GM12865 (cell line): ENCODE measurements at places on chromosomes 5 and 9.

DNA sequence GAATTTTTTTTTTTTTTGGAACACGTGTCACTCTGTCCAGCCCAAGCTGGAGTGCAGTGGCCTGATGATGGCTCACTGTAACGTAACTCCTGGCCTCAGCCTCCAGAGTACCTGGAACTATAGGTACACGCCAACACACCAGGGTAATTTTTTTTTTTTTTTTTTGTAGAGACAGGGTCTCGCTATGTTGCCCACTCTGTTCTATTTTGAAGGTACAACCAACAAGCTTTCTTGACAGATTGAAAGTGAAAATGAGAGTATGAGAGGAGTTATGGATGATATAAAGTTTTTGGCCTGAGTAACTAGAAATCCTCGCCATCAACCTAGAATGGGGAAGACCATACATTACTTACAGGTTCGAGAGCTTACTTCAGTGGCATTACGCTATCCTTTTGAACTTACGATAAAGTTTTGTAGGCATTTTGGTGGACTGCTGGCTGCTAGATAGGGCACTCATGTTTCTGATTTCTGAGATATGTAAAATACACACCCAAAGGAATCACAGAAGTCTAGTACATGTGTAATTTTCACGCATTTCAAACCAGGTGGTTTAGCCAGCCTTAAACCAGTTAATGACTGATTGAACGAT lies 806 bp upstream of the CDC42SE2 start:
- peak; percentile 58 for DNase-seq

- DNase-seq, result no peak
These were observed 32.4 kb downstream of the ABCA1 start for GRCh38 chr9:104895572-104895971.

- no peak for DNase-seq
These were observed 708 bp downstream of the SPOUT1 start for GRCh38 chr9:128828719-128829452.

- no peak for DNase-seq
These were observed 62.5 kb downstream of the GIN1 start for GRCh38 chr5:103057208-103058130.

DNA sequence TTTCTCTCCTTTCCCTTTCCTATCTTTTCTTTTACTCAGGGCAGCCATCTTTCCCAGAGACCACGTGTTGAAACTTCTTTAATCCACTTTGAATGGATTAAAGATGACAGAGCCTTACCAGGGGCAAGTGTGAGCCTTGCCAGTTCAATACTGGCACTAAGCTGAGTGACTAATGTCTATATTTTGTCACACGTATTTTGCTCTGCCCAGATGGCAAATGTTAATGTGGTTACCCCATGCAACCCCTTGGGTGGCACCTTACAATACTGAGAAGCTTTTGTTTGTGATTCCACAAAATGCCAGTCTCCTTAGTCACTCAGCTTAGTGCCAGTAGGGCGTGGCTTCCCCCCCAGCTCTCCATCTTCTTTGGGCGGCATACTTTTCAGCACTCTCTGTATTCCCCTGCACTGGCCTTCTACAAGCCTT lies 24.8 kb downstream of the ANXA1 start:
- DNase-seq, result no peak

- DNase-seq, result no peak
These were observed 41.7 kb downstream of the PIK3R1 start for GRCh38 chr5:68257210-68257609.

DNA sequence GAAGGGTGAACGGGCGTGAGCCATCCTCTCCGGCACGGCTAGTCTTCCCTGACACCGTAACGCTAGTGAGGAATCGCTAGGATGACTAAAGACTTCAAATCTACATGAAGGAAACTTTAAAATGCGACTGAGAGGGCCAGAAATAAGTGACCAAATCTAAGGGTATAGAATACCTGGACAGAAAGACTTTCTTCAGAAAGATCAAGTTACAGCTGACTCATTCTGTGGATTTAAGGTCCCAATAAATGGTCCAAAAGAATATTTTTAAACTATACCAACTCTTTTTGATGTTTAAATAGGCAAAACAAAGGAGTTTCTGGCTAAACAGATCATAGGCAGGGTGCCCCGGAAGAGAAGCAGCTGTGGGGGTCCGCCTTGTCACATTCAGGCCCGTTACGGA lies 38.9 kb upstream of the CEP72 start:
- DNase-seq, result no peak

DNA sequence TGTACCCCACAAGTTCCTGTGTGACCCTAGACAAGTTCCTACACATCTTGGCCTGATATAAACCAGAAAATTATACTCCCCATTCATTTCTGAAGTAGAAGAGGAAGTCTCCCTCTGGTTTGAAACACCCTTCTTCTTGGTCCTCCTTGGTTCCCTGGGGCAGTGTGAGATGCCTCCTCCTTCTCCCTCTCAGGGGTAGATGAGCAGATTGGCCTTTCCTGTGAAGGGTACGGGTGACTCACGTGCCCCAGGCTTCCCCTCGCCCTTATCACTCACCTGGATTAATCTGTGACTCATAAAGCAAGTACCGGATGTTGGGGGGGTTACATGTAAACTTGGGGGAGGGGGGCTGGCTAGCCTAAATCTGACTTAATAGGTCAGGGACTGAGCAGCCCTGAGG lies 11.1 kb upstream of the AQP3 start:
- DNase-seq, result peak; percentile 58

DNA sequence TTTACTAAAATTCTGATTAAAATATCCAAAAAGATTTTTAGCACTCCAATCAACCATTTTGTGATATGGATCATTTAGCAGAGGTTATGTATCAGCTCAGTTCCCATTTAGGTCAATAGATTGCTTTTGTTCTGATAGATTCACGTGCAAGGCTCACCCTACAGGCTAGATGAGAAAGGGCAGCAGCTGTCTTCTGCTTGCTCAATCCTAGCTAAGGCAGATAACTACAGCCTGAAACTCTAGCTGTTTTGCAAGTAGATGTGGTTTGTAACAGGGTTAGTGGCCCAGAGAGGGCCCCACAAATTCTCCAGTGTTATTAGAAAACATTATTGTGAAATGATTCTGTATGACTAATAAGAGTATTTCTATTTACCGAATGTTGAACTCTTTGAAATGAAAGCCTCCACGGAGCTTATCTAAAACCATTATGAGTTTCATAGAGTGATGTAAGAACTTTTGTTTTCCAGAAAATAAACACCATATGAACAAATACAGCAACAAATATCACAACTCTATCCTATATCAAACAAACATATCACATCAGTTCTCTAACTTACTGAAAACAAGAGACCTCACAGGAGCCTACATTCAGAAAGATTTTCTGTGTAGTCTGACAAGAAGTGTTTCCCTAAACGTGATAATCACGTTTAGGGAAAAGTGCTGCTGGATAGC lies 841.9 kb upstream of the ACO1 start:
- peak; percentile 94 for DNase-seq

GRCh38 chr5:15026944-15027343 lies 155.4 kb upstream of the ANKH start:
- DNase-seq, result no peak

GRCh38 chr9:33375841-33376321 lies 26.5 kb downstream of the AQP7 start:
- DNase-seq, result no peak

DNA sequence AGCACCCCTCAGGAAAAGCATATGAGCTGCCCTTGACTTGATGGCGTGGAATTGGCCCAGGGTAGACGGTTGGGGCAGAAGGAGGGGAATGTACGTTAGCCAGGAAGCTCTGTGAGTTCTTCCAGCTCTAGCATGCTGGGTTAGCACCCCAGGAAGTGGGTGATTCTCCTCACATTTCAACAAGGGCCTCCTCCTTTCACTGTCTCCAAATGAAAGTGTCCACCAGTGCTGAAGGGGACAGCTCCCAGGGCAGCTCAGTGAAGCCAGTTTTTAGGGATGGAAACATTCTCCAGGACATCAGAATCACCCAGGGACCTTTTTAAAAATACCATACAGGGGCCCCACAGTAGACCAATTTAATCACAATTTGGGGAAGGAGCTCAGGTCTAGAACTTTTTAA lies 17.2 kb upstream of the AFAP1L1 start:
- DNase-seq, result no peak

DNA sequence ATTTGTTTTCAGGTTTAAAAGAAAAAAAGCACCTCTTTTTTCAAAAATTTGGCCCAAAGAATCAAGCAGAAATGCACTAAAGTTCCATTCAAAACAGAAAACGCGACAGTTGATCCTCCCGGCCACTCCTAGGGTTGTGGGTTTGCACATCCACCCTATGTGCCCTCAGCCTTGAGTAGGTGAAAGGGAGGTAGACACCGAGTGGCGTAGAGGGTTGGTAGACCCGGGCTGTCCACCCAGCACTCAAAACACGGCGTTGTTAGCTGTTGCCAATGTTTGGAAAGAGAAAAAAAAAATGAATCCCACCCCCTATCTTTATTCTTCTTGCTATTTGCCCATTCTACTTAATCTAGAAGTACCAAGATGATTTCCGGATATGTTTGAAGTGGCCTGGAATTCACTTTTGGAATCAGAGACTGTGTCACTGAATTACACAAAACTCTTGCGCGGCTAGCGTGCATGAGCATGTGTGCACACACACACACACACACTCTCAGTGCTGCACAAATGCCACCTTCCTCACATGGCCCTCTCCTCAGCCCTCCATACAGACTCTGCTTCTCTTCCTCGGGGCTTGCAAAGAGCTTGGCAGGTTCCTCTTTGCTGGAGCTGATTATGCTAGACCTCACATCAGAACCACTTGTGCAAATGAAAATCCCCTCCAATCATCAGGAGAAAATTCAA lies 110.2 kb upstream of the HAND1 start:
- DNase-seq, result no peak

DNA sequence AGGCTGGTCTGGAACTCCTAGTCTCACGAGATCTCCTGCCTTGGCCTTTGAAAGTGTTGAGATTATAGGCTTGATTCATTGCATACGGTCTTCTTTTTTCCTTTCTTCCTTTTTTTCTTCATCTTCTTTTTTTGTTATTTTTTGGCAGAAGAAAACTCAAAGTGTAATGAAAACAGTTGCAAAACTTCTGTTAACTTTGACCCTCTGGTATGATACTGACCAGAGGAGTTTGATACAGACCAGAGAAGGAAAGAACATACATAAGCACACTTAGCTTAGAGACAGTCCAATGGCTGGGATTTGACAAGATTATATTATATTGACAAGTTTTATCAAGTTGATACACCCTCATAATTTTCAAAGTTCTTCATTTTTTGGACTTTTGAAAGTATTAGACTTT lies 181.2 kb downstream of the NFIB start:
- DNase-seq, result no peak

DNA sequence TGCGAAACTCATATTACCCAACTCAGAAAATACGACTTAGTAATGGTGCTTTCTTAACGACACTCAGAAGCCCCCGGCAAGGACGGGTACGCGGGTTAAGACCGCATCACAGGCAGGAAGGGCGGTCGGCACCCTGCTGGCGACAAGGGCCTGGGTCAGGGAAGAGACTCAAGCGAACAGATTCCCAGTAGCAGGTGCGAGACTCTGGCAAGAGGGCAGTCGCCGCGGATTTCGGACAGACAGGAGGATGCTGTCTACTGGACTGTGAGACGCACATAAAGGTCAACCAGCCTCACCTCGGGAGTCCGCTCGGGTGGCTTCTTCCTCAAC lies 398 bp downstream of the RAPGEF6 start:
- DNase-seq, result peak; percentile 78

DNA sequence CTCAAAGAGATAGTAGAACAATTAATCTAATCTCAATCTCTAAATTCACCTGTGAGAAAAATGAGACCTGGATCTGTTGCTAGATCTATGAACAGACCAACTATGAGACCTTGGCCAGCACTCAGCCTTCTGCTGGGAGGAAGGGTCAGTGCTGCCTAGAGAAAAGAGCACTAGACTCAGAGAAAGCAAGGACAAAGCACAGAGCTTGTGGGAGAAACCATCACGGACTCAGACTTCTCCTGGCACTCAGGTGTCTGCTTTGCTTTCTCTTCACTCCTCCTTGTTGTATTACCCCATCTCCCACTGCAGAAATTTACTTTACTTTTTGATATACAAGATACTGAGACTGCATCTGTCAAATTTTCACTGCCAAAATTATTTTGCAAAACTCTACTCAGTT lies 890.0 kb upstream of the NUDT12 start:
- no peak for DNase-seq

GRCh38 chr5:72572236-72572765 lies 65.1 kb upstream of the ZNF366 start:
- DNase-seq, result no peak

DNA sequence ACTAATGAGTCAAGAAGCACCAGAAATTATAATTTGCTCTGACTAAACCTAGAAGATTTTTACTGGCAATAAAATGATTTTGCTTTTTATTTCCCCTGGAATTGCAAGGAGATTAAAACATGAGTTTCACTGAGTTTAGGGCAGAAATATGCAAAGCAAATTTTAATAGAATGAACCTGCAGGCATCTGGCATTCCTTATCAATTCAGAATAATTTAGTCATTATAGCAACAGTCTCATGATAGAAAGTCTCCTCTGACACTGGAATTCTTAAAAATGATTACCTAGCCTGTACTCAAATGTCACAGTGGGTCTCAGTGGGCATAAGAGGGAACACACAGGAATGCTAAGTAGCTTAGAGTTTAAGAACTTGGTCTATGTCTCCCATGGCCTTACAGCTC lies 195.9 kb downstream of the TTC39B start:
- DNase-seq, result no peak

GRCh38 chr5:943918-944620 lies 51.4 kb downstream of the TRIP13 start:
- no peak for DNase-seq

DNA sequence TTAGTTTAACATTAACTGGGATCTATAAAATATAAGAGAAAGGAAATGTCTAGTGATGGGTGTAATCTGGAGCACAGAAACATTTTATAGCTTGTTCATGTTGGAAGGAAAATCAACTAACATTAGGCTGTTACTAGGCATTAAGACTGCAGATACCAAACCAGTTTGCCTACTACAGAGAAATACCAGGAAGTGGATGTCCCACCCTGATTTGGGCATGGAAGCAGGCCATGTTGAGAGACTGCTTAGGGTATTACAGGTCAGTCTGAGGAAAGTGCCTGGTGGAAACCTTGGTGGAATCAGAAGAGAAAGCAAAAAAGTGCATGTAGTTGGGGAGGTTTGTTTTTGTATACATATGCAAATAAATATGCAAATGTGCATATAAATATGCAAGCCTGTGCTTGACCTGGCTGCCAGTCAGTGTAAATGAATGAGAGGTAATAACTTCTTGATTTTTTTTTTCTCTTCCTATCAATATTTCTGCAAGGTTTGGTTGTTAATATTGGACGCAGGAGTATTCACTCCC lies 9.6 kb upstream of the CCDC112 start:
- DNase-seq, result no peak

GRCh38 chr9:25681266-25681665 lies 3.0 kb upstream of the TUSC1 start:
- DNase-seq, result no peak

GRCh38 chr5:180860887-180861822 lies at the start of gene ZFP62:
Gene ZFP62 (minus strand): TSS chr5:180861276. CDS start chr5:180861219, 57 bp downstream.
- peak; percentile 97 for DNase-seq

DNA sequence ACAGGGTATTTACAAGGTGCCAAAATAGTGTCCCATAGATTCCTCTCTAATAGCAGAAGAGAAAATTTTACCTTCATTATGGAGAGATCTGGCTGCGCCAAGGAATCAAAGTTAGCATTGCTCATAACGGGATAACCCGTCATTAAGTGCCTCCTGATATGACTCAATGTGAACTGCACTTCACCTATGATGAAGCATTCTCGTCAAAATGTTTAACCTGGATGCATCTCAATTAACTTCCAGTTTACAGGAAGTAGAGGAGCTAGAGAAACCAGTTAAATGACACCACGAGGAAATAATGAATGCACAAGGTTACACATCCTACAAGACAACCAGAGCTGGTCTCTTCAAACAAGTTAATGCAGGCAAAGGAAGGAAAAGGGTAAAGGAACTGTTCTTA lies 17.2 kb downstream of the FBXW11 start:
- peak; percentile 81 for DNase-seq
